ENCODE measurements at places on chromosomes 1 and 21.

DNA sequence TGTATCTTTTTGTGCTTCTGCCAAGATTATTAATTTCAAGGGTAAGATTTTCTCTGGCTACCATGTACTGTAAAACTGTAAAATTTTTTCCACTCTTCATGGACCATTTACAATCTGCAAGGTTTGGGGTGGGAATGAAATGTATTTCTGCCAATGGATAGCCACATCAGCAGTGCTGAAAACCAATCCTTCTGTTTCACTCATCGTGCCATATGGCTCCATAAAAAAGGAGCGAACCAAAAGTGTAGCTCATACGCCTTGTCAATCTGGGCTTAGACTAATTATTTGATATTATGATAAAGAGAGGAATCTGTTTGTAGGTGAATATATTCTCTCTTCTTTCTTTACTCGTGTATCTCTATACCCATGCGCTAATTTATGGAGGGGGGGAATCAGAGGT, 3.0 kb upstream of the SLC44A5 start:
- DNase-seq, result no peak

GRCh38 chr1:86429835-86430234, 5.9 kb downstream of the CLCA2 start:
- no peak for DNase-seq

- DNase-seq, result no peak
These were observed 46.5 kb upstream of the NUF2 start for GRCh38 chr1:163275222-163275621.

DNA sequence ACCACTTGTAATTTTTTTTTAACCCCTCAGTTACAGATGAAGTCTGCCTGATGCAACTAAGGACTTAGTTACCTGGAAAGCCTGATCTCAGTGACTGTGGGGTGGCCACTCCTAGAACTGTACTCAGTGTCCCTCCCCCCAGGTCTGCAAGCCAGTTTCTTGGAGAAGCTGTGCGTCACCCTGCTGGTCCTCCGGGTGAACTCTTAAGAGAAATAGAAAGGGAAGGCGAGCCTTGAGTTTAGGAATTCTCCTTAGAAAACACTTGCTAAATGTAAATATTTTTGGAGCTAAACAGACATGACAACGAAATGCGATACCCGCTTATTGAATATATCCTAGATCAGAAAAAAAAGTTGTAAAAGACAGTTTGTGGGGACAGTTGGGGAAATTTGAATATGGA, 730 bp downstream of the SLC16A4 start:
- DNase-seq, result no peak

GRCh38 chr1:34648501-34648900, 106.3 kb upstream of the GJB5 start:
- no peak for DNase-seq

DNA sequence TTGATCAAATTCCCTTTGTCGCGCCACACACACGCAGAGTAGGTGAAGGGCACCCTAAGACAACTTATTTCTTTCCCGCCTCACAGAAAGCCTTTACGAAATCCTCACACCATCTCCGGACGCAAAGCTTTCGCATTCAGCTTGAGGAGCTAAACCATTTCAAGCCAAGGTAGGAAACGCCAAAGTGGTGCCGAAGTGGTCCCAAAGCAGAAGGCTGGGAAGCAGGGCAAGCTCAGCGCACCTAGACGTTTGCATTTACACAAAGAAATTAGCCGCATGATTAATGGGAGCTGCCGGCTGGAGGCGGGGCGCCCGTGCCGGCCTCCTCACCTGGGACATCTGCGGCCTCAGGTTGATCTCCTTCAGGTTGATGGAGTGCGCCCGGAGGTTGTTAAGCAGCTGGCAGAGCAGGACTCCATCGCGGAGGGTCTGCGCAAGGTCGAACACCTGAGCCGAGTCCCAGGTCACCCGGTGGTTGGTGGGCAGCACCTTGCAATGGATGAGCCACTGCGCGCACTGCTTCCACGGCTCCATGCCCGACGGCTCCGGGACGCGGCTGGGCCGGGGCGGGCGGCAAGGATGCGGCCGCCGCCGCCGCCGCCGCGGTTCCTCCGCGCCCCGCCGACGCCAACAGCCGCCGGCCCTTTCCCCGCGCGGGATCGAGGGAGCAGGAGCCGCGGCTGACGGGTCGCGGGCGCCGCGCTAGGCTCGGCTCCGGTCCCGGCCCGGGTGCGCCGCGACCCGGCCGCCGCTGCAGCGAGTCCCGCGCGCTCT, 457 bp downstream of the VAV3 start:
- DNase-seq, result peak; percentile 47

DNA sequence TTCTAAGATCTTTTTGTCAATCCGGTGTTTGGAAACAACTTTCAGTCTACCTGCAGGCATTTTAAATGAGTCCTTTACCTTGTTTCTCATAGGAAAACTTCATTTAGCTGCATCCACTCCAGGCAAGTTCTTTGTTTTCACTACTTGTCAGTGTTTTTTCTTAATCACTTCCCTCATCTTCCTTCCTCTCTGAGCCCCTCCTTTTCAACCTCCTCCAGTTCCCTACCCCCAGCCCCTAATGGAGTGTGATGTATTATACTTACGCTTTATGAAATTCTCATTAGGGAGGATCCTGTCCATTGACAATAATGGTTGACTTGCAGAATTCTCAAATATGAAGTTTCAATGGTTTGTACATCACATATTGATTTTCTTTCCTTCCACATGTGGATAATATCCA, 62.5 kb upstream of the BACH1 start:
- DNase-seq, result no peak

GRCh38 chr1:167529829-167530474, 11.6 kb upstream of the CD247 start:
- no peak for DNase-seq

GRCh38 chr1:238487931-238488330, 597.2 kb upstream of the ZP4 start:
- no peak for DNase-seq

- peak; percentile 32 for DNase-seq
These were observed 612.0 kb downstream of the MATN1 start for GRCh38 chr1:30111431-30111830.

DNA sequence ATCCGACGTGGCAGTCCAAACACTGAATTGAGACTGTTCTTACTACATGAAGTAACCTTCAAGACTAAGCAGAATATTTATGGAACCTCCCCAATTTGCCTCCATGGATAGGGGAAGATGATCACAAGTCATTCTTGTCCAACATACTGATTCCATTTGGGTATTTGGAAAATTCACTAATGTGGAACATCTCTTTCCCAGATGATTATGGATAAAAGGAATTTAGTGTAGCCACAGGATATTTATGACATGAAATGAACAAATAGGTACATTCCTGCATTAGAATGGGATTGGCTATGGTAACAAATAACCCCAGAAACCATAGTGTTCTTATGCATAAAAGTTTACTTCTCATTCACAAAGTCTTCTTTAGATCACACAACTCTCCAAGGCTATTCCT, 40.2 kb upstream of the SGIP1 start:
- DNase-seq, result no peak

GRCh38 chr1:59755069-59755685, 59.6 kb upstream of the HOOK1 start:
- DNase-seq, result no peak

DNA sequence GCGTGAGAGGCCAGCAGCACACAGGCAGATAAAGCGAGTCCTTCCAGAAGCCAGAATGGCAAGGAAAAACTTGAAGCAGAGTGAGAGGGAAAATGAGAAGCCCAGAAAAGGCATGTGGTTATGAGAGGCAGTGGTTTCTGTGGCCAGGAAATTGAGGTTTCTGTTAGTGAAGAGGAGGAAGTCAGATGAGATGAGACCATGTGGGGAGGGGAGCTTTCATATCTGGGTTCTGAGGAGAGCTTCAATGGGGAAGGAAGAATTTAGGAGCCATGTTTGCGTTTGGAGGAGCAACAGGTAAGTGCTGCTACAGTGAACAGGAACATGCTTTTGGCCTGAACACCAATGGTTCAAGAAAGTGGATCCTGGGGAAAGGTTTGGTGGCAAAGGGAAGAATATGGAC, 6.1 kb upstream of the CD1A start:
- DNase-seq, result peak; percentile 26

- DNase-seq, result no peak
These were observed 30.3 kb upstream of the CBR3 start for GRCh38 chr21:36104317-36105300.

DNA sequence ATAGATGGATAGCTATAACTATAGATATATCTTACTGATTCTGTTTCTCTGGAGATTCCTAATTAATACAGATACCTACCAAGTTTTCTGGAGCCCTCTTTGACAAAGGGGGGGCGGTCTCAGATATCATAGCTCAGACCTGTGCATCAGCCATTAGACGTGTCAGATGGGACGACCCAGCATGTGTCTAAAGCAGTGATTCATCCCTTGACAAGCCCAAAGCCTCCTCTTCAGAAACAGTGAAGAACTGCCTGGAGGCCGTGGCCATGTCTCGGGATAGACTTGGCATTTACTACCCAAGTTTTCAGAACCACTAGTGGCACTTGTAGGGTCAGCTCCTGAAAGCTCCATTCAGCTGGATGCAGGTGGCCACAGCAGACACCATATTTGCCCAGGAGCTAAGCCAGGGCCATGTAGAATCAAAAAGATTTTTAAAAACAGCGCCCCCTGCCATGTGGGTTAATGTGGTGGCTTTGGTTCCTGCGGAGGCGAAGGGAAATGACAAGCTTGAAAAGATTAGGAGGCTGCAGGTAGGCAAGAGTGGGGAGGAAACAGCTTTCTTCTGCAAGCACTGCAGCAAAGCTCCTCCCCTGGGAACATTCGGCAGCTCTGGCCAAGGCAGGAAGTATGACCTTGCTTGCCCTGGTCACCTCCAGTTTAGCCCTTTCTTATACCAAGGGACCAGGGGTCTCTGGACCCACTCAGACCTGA, 82.2 kb downstream of the FBXO2 start:
- no peak for DNase-seq

DNA sequence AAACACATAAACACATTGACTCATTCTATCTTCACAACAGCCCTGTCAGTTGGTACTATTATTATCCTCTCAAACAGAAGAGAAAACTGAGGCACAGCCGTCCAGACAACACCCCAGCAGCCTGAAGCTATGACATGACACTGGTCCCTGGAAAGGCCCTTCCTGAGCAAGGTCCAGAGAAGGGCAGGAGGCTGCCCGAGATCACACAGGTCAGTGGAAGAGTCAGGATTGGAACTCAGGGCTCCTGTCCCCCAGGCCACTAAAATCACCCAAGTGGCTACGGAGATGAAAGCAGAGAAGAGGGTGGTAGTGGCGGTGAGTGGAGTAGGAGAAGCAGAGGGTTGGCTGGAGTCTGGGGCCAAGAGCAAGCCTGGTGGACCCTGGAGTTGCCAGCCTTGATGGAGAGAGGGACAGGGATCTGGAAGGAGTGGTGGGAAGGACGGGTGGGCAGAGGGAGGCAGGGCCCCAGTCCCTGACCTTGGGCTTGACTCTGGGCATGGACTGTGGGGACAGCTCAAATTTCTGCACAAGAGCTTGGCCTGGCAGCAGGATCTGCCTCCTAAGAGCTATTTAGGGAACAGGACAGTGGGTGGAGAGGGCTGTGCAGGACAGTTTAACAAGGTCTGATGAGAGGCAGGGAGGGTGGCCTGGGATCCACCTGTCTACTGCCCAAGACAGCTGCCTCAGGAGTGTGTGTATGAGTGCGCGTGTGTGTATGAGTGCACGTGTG, 15.8 kb downstream of the MYOM3 start:
- no peak for DNase-seq

GRCh38 chr1:110114784-110115183, 2.5 kb downstream of the UBL4B start:
- DNase-seq, result no peak
